ENCODE measurements at places on chromosomes 7 and 10. TPM values are rescaled to one million over a fixed set of nuclear protein-coding genes. Genes with fewer than 3 reads are reported as not detected.

- DNase-seq, result no peak
Observed at GRCh38 chr7:46745707-46746090, 824.6 kb upstream of the IGFBP3 start.

DNA sequence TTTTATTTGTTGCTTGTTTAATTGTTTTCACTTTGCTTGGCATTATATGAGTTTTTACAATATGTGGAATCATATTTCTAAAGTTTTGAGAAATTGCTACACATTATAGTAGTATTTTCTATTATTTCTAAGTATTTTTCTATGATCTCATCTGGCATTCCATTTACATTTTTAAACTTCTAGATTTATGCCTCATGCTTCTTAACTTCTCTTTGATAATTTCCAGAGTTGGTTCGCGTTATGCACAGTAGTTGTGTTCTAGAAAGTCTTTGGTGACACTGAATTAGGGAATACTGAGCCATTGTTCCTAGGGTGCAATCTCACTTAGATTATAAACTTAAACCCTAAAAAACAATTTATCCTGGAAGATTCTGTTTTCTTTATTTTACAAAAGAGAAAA is 129.2 kb downstream of the GNAI1 start:
- no peak for DNase-seq

- DNase-seq, result no peak
Observed at GRCh38 chr10:17203416-17203815, 1.9 kb upstream of the TRDMT1 start.

Gene HACD1
- total RNA-seq, result 25.8 TPM
